ENCODE measurements at places on chromosomes 16 and 17.

DNA sequence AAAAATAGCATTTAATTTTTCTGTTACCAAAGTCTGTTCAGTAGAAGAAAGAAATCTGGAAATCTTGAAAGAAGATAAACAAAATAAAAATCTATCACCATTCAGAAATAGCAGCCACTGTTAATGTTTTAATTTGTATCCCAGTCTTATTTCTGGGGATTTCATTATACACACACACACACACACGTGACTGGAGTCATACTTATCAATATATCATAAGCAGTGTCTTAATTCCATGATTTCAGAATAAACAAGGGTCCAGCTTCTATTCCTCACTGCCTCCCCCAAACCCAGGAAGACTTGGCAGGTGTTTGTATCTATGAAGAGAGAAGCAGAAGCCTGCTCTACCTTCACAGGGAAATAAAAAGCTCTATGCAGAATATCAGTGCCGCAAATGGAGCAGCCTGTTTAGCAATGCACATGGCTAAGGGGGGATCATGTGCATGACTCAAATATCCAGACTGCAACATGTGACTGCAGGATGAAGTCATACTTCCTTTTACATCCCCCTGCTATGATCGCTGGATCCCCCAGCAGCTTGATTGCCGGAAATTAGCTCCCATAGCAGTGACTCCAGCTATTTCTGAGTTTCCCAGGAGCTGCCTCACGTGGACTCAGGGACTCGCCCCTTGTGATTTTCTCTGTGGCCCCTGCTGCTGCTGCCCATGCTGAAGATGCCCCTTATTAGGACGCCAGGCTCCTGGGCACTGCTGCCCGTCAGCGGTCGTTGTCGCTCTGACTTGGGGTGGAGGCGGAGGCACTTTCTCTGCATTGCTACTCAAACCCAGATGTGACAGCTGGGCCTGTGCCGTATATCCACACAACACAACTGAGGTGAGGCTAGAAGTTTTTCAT lies 341.0 kb downstream of the CPPED1 start:
- peak; percentile 12 for DNase-seq

GRCh38 chr17:29237476-29238132 lies 9.1 kb upstream of the CRYBA1 start:
- peak; percentile 36 for DNase-seq

GRCh38 chr17:68542698-68543463 lies 30.7 kb downstream of the PRKAR1A start:
- no peak for DNase-seq

DNA sequence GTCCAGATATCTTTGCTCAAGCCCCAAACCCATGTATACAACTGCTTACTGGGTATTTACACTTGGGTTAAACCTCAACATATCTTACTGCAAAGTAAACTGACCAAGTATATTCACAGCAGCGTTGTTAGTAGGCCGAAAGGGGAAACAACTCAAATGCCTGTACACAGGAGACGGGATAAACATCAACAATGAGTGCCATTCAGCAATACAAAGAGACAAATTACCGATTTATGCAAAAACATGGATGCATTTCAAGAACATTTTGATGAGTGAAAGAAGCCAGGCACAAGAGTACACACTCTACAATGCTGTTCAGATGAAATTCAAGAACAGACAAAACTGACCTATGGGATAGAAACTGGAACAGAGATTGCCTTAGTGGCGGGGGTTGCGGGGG lies 136.3 kb upstream of the CACNG3 start:
- DNase-seq: no peak

- peak; percentile 27 for DNase-seq
Observed at GRCh38 chr16:84115919-84116719, 623 bp downstream of the MBTPS1 start.

DNA sequence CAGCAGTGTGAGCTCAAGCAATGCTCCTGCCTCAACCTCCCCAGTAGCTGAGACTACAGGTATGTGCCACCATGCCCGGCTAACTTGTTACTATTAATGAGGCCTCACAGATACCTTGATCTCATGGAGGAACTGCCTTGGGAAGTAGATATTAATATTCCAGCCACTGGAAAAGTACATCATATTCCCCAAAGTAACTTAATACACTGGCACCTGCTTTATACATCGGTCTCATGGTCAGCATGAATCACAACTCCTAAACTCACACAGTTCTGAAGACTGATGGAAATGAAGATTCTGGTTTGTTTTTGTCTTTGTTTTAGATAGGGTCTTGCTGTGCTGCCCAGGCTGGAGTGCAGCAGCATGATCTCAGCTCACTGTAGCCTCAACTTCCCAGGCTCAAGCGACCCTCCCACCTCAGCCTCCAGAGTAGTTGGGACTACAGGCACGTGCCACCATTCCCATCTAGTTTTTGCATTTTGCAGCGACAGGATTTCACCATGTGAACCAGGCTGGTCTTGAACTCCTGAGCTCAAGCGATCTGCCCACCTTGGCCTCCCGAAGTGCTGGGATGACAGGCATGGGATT lies 28.2 kb downstream of the ADCY9 start:
- DNase-seq: no peak

- no peak for DNase-seq
Observed at GRCh38 chr17:28982131-28982793, 23.6 kb downstream of the SEZ6 start.

DNA sequence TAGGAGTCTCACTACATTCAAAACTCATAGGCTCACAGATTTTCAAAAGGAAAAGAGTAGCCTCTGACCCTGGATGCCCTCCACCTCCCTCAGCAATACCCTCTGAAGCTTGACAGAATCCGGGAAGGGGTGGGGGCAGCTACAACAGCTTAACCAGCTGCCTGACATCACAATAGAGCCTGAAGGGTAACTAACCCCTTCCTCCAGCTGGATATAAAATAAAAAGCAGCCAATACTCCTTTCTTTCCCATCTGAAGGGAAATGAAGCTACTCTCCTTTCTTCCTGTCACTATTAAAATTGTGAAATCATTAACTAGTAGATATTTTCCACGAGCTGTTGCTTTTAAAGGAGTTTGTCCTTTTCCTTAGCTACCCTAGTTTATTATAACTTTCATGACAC lies 24.0 kb downstream of the USP31 start:
- DNase-seq: no peak

DNA sequence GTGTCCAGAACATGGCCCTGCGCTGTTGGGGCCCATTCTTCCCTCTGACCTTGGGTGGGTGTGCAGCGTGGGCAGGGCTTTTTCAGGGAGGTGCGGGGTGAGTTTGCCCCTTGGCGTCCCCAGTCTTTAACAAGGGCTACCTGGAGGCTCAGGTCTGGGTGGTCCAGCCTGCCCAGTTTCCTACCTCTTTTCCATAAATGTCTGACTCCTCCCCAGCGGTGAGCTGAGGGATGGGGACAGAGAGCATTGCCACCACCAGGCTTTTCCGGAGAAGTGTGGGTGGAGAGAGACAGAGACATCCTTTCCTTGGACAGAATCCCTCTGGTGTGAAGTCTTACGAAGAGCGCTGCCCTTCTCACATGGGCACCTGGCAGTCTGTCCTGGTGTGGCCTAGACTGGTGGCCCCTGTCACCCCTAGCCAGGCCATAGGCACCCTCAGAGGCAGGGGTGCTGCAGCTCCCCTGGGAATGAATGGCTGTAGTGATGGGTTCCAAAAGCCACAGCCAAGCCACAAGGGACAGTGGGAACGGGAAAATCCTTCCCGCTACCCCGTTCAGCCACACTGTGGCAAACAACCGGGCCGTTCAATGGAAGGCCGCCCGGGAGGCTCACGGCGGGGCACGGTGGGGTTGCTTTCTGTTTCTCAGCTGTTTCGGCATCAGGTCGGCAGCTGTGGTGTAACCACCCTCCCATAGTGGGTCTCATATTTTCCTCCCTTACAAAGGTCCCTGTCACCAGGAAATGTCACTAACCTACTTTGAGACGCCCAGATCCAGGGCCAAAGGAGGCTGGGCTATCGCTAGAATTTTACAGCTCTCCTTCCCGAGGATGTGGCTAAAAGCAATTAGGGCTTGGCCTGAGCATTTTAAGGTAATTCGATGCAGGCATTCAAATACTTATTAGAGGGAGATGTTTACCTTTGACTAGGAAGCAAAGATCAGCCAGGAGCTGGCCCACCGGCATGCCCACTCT lies 61.9 kb upstream of the GSE1 start:
- no peak for DNase-seq

Measured in hepatic stellate cell (primary cell).